ENCODE measurements at places on chromosomes 1 and 21.

GRCh38 chr1:203878422-203878821 lies 17.0 kb downstream of the SNRPE start:
- DNase-seq = no peak

DNA sequence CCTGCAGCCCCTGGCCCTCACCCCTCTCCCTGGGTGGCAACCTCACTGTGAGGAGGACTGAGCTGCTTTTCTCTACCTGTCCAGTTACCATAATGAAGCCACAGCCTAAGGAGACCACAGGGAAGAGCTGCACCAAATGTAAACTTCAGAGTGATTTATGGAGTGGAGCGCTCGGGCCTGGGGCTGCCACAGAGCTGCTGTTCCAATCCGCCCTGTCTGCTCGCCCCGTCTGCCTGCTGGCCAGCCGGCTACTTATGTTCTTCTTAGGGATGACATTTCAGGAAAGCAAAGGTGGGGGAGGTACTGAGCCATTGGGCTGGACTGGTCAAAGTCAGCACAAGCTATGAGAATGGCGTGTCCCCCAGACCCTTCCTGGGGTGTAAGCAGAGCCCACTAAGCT lies 17.9 kb downstream of the SYT6 start:
- no peak for DNase-seq

DNA sequence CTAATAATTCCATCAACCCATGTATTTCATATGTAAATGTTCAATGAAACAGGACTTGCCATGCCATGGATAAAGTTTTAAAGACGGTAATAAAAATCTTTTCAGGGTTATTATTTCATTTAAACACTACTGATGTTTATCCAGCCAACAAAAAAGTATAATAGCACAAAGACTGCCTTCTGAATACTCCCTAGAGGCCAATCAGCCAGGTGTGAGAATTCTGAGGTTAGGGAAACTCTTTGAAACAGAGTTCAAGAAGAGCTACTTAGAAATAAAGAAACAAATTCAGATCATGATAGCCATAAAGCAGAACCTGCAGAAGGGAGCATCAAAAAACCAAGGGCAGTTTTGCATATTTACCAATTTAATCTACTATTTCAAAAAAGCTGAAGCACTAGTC lies 48.7 kb downstream of the AKT3 start:
- DNase-seq = no peak

DNA sequence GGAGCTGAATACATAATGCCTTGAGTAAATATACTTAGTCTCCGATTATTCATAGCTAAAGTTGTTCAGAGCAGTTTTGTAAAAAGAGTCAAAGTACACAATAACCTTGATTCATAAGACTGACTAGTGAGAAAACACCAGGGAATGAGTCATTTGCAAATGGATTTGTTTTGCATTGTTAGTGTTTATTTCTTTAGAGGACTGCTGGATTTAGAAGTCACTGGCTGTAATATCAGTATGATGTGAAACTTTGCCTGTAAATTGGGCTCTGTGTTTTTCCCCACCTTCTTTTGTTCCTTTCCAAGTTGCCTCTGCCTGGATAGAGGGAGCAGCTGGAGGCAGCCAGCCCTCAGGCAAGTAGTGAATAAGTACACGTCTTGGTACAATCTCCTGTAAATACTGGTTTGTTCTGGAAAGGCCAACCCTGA lies 474.7 kb downstream of the NUF2 start:
- DNase-seq = no peak

DNA sequence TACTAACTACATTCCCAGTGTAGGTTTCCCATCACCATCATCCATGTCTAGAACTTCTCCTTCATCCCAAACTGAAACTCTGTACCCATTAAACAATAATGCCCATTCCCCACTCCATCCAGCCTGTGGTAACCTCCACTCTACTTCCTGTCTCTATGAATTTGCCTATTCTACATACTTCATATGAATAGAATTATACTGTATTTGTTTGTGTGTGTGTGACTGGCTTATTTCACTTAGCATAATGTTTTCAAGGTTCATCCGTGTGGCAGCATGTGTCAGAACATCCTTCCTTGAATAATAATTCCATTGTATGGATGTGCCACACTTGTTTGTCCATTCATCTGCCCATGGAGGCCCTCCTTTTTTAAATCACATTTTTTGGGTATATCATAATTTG lies 35.7 kb downstream of the ATP2B4 start:
- no peak for DNase-seq

DNA sequence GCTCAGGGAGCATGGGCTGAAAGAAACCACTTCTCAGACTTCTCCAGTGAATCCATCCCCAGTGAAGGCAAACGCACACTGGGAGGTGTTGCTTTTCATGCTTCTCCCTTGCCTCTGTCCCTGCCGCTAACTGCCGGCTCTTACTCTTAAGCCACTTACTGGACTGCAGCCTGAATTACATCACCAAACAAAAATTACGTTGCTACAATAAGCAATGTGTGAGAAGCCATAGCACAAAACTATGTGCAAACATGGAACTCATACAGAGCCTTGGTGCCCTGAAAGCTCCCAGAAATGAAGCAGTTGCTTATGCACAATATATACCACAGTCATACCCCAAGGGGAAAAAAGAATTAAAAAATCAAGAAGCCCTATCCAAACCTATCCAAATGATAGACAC lies 375.2 kb downstream of the KCNH1 start:
- DNase-seq = no peak

GRCh38 chr1:180231506-180231921 lies 1.4 kb downstream of the LHX4 start:
- no peak for DNase-seq

DNA sequence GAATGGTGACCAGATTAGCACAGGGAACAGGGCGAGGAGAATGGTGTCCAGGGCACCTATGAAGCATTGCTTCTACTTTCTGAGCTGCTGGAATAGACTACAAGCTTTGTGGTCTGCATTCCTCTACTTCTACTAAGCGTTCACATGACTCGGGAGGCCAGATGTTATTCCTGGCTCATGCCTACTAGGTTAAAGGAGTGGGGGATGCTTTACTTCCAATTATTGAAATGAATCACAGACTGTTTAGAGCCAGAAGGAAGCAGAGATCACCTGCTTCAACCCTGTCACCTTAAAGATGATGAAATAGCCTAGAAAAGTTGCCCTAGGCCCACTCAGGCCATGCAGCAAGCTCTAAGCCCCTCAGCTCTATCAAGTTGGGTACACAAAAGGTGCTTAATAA lies 633.5 kb downstream of the KIF26B start:
- no peak for DNase-seq

GRCh38 chr1:27955076-27955475 lies 4.7 kb upstream of the XKR8 start:
- DNase-seq = no peak

All from activated CD4-positive, CD25-positive, alpha-beta regulatory T cell treated with anti-CD3 and anti-CD28 coated beads, Interleukin-2, amount 50 U/mL, for 72 hours (primary cell).